ENCODE measurements at places on chromosomes 1 and 21. TPM values are rescaled to one million over a fixed set of nuclear protein-coding genes. Genes with fewer than 3 reads are reported as not detected.

Gene VCAM1
- 0.27 TPM for total RNA-seq

Gene CRTC2
- total RNA-seq, result 24.2 TPM

Gene EFNA1
- total RNA-seq, result 40.0 TPM

Gene IVL
- total RNA-seq, result 0.08 TPM

Gene PBXIP1
- total RNA-seq, result 44.9 TPM

All from A375 (cell line).